ENCODE measurements at places on chromosomes 3 and 15. TPM values are rescaled to one million over a fixed set of nuclear protein-coding genes. Genes with fewer than 3 reads are reported as not detected.

HESX1 gene
- 1.2 TPM for polyA plus RNA-seq

FRMD5 gene
- polyA plus RNA-seq = 24.8 TPM

GOLGA6L6 gene
- not detected for polyA plus RNA-seq

APEH gene
- 122 TPM for polyA plus RNA-seq

XIRP1 gene
- polyA plus RNA-seq = not detected

CA12 gene
- polyA plus RNA-seq = 44.3 TPM

HES1 gene
- 152 TPM for polyA plus RNA-seq

GATM gene
- 0.58 TPM for polyA plus RNA-seq

PLIN1 gene
- 0.08 TPM for polyA plus RNA-seq

FBXL22 gene
- polyA plus RNA-seq = 0.10 TPM

SLC9C1 gene
- not detected for polyA plus RNA-seq

SLC28A2 gene
- polyA plus RNA-seq = not detected

LNP1 gene
- polyA plus RNA-seq = 2.5 TPM

MINAR1 gene
- 0.35 TPM for polyA plus RNA-seq

TMC3 gene
- polyA plus RNA-seq = not detected

PRRT3 gene
- 5.5 TPM for polyA plus RNA-seq

SETD2 gene
- 12.1 TPM for polyA plus RNA-seq

PLA2G4D gene
- polyA plus RNA-seq = not detected

PLS1 gene
- polyA plus RNA-seq = 3.2 TPM

TMEM40 gene
- 0.05 TPM for polyA plus RNA-seq

SI gene
- polyA plus RNA-seq = not detected

SEC62 gene
- 15.0 TPM for polyA plus RNA-seq

KLHL40 gene
- not detected for polyA plus RNA-seq

ATP8B4 gene
- polyA plus RNA-seq = 0.03 TPM

CHL1 gene
- not detected for polyA plus RNA-seq

SH3GL3 gene
- not detected for polyA plus RNA-seq
